Spinal cord (tissue), 10 donors: ENCODE measurements at places on chromosomes 7 and 10.

- DNase-seq, result no peak
Measured at GRCh38 chr10:130403153-130404075, 267.2 kb downstream of the GLRX3 start.

- no peak for DNase-seq
Measured at GRCh38 chr7:142914121-142914520, 19.4 kb downstream of the TRPV5 start.

DNA sequence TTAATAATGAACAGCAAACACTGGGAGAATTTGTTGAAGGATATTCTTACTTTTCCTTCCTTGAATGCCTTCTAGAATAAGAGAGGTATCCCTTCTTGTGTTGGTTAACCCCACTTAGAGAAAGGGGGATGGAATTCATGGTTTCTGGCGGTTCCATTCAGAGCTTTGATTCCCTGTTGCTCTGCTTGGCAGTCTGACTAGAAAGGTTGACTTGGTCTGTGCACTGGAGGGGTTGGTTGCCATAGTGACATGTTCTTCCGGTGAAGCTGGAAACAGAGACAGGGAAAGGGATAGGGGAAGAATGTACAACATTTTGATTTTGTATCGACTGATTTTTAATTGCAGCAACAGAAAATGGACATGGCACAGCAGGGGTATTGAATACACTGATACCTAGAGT lies 2.5 kb downstream of the TMEM178B start:
- DNase-seq, result no peak

DNA sequence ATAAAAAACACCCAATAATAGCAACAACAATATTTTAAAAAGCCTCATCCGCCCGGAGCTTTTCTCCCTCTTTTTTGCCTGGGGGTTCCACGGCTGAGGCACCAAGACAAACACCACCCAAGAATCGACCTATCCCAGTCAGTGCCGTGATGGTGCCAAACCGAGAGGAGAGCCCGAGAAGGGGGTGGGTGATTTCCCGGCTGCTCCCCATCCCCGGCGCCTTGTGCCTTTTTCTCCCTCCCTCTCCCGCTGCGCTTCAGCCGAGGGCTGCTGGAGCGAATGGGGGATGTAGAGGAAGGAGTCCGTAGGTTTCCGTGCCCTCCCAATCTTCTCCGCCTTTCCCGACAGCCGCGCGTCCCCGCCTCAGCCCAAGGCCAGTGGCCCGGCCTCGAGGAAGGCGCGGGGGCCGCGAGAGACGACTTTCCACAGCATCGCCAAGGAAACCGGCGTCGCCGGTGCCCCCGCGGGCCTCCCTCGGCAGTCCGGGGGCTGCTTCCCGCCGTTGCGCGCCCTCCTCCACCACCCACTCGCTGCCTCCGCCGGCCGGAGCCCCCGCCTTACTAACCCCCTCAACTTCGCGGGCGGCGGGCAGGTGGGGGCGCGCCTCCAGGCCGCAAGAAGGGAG lies 1.3 kb downstream of the EGR2 start:
- peak; percentile 16 for DNase-seq

GRCh38 chr7:45974540-45975360 lies 53.7 kb upstream of the IGFBP3 start:
- DNase-seq, result no peak

DNA sequence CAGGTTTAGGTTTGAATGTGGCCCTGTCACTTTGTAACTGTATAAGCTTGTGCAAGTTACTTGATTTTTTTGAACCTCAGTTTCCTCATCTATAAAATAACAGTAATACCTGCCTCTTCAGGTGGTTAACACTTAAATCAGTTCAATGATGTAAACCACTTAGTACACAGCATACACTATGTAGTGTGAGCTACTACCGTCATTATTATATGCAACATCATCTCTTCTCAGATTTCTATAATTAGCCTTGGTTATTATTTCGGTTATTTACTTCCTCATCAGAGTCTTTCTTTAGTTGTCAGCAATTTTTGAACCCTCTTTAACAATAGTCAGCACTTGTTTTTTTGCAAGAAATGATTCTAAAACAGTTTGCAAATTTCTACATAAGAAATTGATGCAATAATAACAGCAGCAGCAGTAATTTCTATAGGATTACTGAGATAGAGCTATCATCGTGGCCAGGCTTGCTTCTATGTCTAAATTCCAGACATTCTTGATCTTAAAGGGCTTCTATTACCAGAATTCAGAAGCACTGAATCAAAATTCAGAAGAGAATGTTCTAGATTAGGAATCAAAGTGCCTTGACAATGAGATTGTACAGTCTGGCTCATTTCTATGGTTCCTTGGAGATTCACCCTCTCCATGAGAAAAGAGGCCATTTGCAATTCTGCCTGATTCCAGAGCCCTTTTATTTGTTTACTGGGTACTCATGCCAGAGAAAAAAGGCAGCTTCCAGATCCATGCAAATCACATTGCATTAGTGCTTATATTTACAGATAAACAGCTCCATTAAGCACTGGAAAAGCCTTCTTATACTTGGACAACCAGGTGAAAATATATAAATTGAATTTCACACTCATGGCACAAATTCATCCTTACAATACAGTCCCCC lies 25.0 kb upstream of the WDR11 start:
- DNase-seq, result peak; percentile 48

- DNase-seq, result no peak
Measured at GRCh38 chr10:52335665-52336064, 21.6 kb downstream of the DKK1 start.

DNA sequence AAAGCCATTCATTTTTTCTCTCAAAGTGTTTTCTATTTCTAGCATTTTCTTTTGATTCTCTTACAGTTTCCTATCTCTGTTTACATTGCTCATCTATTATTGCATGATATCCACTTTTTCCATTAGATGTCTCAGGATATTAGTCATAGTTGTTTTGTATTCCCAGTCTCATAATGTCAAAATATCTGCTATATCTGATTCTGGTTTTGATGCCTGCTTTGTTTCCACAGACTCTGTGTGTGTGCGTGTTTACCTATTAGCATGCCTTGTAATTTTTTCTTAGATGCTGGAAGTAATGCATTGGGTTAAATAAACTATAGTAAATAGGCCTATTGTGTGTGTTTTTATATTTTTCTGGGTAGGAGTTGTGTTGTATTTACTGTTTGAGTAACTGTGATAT lies 1126.3 kb downstream of the SORCS1 start:
- no peak for DNase-seq

DNA sequence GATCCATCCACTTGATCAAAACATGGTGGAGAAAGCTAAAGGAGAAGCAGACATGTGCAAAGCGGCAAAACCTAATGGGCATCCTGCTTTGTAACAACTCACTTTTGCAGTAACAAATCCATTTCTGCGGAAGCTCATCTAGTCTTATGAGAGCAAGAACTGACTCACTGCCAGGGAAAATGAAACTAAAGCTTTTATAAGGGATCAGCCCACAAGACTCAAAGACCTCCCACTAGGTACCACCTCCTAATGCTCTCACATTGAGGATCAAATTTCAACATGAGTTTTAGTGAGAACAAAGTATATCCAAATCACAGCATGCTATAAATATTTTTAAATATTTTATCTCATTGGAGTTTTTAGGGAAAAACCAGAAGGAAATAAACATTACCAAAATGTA lies 120.1 kb upstream of the GNAI1 start:
- no peak for DNase-seq

- DNase-seq, result no peak
Measured at GRCh38 chr10:98299341-98299740, 31.3 kb upstream of the LOXL4 start.

GRCh38 chr10:94006591-94007550 lies 13.1 kb downstream of the PLCE1 start:
- no peak for DNase-seq

GRCh38 chr10:67487199-67487598 lies 208.8 kb downstream of the CTNNA3 start:
- no peak for DNase-seq

- DNase-seq, result no peak
Measured at GRCh38 chr10:47030191-47030703, 119.0 kb downstream of the PTPN20 start.

GRCh38 chr7:24778543-24779282 lies 21.4 kb upstream of the GSDME start:
- no peak for DNase-seq
